Stimulated activated CD4-positive, alpha-beta T cell treated with anti-CD3 and anti-CD28 coated beads, Interleukin-15, amount 100 ng/mL, for 24 hours (primary cell): ENCODE measurements at places on chromosomes 3 and 15.

DNA sequence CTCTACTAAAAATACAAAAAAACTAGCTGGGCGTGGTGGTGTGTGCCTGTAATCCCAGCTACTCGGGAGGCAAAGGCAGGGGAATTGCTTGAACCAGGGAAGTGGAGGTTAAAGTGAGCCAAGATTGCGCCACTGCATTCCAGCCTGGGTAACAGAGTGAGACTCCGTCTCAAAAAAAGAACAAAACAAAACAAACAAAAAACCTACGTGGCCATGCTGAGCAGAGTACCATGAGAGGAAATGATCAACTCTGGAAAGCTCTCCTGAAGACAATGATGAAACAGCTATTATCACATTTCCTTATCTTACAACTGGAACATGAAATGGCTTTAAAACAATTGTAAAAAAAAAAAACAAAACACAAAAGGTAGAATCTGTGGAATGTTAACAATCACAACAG is 75.2 kb downstream of the CHSY1 start:
- no peak for DNase-seq

- no peak for DNase-seq
Observed at GRCh38 chr3:185741586-185741985, 83.3 kb downstream of the IGF2BP2 start.

GRCh38 chr15:29454506-29454905 is 184.9 kb upstream of the NSMCE3 start:
- no peak for DNase-seq

GRCh38 chr3:141414800-141415462 is 46.6 kb downstream of the ZBTB38 start:
- peak; percentile 14 for DNase-seq

- DNase-seq, result no peak
Observed at GRCh38 chr3:65636326-65636725, 402.4 kb downstream of the MAGI1 start.

- peak; percentile 50 for DNase-seq
Observed at GRCh38 chr15:67820992-67821783, 4.1 kb upstream of the SKOR1 start.

DNA sequence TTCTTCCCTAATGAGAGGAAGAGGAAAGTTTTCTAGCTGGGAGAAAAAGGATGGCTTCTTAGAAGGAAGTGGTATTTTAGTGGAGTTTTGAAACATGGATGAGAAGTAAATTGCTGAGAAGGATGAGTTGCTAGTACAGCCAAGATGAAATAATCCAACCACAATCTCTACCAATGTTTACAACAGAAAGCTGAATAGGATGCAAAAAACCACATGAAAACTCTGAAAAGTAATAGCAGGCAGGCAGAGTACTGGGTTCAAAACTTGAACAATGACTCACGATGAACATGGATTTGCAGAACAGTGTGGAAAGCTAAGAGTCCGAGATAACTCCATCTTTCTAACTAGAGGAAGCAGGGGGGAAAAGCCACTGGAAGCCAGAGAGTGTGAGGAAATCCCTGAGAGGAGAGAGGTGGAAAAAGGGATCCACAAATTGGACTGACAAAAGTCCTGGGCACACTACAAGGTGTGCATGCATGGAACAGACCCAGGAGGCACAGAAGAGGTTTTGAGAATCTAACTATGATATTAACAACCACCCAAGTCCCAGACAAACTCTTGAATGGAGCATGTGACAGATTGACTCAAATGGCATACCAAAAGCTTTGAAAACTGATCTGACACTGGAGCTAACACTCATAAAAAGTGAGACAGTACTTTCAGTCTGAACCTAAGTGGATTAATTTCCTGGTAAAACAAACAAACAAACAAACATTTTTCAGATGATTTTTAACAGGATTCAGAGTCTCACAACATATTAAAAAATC is 76.7 kb downstream of the ST6GAL1 start:
- no peak for DNase-seq

GRCh38 chr3:9064251-9064650 is 101.0 kb upstream of the RAD18 start:
- no peak for DNase-seq

DNA sequence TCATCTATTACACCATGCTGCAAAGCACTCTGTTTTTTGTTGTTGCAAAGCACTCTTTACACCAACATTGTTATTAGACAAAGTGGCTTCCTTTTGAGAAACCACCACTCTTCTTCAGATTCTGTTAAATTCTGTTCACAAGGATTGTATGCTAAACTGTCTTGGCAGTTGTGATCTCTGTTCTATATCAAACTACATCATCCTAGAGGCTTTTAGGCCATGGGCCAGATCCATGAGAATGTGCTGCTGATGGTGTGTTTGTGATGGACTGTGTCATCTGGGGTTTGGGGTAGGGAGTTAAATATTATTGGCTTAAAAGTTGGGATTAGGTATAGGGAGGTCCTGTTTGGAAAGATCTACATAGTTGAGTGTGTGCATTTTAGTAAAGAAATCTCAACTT is 229.8 kb downstream of the GAP43 start:
- DNase-seq, result no peak

DNA sequence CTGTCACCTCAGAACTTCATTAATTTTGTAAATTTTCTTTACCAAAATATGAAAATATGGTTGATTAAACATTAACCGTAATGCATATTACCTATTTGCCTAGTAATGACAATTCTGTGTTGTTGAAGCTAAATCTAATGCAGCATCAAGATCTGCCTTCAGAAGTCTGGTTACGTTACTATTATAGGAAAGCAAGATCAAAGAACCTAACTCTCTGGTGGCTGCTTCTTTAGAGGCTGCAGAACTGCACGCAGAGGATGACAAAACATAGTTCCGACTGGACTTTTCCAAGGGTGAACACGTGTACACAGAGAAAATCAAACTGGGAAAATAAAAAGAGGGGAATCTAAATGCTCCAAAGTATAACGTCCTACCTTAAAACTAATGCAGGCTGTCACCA is 20.5 kb downstream of the CD47 start:
- no peak for DNase-seq

- DNase-seq, result peak; percentile 14
Observed at GRCh38 chr3:19149368-19149767, 1.1 kb downstream of the KCNH8 start.

DNA sequence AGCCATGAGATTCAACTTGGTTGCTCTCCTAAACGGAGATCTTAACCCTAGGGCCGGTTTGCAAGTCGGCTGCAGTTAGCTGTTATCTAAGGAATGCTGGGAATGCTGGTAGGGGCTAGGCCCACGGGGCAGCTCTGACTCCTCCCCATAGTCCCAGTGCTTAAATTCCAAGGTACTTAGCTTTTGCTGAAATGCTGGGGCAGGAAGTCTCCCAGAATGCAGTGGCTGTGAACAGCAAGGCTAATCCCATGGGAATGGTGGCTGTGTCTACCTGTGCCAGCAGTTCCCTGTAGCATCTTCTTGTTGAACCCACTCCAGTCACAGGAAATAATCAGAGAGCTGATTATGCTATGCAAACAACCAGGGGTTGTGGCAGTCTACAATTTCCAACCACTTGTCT is 102.5 kb upstream of the TJP1 start:
- no peak for DNase-seq

DNA sequence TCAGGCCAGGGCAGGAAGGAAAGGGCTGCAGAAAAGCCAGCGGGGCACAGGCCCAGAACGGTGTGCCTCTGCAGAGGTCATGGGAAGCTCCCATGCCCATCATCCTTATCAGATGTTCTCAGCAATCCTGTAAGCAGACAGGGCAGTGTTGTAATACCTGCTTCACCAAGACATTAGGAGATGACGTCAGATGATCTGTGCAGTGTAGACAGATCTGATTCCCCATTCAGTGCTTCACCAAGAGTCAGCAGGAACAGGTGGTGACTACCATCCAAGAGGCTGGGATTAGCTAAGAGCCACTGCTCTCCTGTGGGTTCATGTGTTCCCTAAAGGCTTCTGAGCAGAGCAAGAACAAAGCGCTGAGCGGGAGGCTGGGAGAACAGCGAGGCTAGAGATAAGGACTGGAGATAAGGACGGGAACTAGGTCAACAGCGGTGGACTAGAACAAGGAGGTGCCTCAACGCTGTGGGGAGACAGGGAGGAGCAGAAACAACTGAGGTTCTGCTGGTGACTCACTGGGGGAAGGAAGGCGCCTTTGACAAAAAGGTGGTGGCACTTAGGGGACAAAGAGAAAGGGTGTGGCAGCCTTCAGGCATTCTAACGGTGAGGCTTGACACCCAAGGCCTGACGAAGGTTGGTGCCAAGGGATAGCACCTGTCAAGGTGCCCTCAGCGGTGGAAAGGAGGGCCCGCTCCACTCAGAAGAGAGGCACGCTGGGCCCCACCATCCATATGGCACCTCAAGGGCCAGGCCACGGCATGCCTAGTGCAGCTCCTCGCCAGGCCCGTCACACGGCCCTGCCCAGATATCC is 28.4 kb downstream of the CCDC12 start:
- DNase-seq, result peak; percentile 72

GRCh38 chr3:43028678-43029490 is 49.8 kb downstream of the GASK1A start:
- DNase-seq, result no peak

DNA sequence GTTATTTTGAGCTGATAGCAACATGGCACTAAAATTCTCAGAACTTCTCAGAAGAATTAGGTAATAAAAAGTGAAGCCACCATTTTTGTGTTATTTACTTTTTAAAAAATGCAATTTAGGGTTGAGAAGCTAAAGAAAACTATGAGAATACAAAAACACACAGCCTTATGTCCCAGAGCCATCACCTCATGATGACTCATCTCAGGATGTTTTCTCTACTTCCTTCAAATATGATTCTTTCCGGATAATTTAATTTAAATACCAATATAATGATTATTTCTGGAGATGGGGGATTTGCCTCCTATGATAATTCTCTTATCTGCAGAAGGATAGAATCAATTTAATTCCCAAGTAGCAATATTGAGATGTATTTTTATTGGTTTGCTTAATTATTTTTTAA is 105.6 kb upstream of the BFSP2 start:
- DNase-seq, result no peak

GRCh38 chr3:181920409-181920808 is 208.7 kb downstream of the SOX2 start:
- no peak for DNase-seq

GRCh38 chr15:88274553-88275460 is 18.3 kb upstream of the NTRK3 start:
- peak; percentile 73 for DNase-seq

GRCh38 chr15:70854666-70854976 is 664 bp upstream of the LARP6 start:
- DNase-seq, result no peak

- no peak for DNase-seq
Observed at GRCh38 chr3:54251705-54252104, 129.4 kb downstream of the CACNA2D3 start.

GRCh38 chr3:12556314-12556689 is 585 bp upstream of the MKRN2 start:
- no peak for DNase-seq

GRCh38 chr3:164507886-164508285 is 570.4 kb downstream of the SI start:
- DNase-seq, result no peak

DNA sequence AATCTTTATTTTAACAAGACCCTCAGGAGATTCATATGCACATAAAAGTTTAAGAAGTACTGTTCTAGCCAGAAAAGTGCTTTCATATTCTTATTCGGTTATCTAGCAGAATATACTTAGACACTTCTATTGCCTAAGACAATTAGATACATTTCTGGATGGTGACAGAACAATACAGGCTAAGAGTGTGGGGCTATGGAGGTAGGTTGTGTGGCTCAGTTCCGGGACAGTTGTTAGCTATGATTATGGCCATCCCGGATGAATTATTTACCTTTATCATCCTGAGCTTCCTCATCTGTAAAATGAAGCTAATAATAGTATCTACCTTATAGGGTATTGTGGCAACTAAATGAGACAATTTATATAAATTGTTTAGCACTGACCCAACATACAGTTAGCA is 6.6 kb downstream of the FAM98B start:
- DNase-seq, result no peak
